ENCODE measurements at places on chromosomes 7 and 10.
A peak's percentile ranks its signal among the peaks of the same experiment; 100 is the strongest.

DNA sequence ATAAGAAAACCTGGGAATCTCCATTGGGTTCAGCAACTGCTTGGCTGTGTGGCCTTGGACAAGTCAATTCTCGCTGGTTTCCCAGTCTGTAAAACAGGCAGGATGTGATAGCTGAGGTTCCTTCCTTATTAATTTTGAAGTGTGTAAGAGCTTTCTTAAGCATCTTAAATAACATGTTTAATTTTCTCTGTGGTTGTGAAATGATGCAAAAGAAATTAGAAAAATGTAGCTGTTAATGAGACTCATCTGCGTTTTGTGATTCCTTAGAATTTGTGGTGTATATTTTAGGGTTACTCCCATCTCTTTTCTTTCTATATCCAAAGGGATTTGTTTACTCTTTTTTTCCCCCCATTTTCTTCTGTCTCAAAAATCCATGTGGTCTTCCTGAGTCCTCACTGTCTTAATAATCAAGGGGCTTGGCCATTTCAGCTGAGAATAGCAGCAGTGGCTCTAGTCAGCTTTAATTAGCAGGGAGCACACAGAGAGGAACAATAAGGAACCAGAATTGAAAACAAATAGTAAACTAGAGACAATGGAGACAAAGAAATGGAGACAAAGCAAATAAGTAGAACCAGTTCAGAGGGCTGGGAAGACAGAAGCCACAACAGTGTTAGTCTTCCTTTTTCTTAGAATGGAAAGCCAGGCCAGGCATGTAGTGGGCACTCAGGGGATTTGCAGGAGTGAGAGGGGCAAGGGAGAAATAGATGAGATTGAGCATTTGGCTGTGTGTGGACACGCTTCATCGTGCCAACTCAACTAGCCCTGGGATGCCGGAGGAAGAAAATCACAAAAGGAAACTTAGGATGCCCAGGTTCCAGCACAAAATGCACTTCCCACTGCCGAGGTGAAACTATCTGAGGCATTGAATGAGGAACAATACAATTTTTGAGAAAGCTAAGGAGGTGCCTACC, 93.9 kb downstream of the CHN2 start:
- DNase-seq, result no peak

GRCh38 chr7:2785071-2785500, 59.0 kb downstream of the GNA12 start:
- DNase-seq, result peak; percentile 87

DNA sequence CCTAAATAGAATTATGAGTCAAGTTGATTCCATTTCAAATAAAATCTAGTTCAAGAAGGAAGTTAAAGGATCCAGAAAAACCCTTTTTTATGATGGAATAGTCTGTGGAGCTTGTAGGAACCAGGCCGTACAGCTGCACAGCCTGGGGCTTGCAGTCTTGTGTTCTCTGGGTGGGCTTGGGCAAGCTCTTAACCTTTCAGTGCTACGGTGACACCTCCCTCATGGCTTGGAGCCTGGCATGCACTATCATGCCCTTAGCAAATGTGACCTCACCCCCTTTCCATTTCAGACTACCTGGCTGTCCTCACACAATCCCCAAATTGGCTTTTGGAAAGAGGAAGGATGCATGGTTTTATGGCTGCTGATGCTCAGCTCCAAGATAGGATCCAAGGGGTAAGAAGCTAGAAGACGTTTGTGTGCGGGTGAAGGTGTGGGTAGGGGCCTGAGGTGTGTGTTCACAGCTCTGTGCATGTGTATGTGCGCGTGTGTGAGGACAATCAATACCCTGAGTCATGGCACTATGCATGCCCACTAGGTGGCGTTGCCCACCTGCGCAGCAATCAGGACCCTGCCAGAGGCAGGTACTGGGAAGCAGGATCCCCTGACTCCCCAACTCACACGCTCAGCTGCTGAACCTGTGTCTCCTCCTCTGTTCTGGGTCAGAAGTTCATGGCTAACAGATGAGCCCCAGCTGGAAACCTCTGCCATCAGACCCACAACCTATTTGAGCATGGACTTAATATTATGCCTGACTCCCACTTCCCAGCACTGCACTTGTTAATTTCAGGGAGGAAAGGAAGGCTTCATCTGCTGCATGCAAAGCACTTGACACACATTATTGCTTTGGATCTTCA, 113.4 kb downstream of the PTPN20 start:
- DNase-seq, result peak; percentile 39

DNA sequence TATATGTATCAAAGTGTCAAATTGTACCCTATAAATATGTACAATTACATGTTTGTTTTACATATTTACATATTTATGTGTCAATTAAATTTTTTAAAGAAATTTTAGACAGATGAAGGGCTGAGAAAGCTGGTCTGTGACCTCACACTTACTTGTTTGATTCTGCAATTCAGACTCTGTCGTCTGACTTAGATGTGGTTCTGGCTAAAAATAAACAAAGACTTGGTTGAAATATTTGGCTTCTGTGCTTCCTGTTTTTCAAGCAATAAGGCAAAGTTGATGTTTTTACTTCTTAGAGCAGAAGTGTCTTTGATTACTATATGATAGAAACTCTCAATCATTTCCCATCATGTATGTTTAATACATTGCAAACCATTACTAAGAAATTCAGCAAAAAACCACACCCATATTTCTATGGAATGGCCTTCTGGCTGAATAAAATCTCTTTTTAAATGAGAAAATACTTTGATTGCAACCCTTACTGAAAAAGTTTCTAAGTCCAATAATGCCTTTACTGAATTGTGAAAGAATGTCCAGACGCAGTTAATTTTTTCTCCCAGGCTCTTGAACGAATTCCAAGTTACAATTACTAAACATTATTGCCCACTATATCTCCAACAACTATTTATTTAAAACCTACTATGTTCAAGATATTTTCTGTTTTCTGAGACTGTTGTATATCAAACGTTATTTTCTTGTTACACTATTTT, 59.5 kb upstream of the PRKG1 start:
- DNase-seq, result no peak

DNA sequence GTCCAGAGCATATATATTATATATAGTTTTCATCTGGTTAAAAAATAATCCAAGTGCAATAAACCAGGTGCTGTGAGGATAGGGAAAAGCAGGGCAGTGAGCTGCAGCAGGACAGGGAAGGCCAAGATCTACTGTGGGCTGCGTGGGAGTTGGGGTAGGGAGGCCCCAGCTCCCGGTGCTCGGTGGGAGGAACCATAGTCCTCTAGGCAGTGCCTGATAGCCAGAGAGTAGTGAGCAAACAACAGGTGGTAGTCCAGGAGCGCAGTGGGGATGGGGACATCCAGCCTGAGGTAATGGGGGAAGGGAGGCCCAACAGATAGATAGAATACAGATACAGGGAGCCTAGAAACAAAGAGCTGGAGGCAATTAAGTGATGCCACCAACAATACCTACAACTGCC, 4.1 kb upstream of the BMPR1A start:
- no peak for DNase-seq

GRCh38 chr10:89115876-89116627, 91.1 kb downstream of the CH25H start:
- no peak for DNase-seq

DNA sequence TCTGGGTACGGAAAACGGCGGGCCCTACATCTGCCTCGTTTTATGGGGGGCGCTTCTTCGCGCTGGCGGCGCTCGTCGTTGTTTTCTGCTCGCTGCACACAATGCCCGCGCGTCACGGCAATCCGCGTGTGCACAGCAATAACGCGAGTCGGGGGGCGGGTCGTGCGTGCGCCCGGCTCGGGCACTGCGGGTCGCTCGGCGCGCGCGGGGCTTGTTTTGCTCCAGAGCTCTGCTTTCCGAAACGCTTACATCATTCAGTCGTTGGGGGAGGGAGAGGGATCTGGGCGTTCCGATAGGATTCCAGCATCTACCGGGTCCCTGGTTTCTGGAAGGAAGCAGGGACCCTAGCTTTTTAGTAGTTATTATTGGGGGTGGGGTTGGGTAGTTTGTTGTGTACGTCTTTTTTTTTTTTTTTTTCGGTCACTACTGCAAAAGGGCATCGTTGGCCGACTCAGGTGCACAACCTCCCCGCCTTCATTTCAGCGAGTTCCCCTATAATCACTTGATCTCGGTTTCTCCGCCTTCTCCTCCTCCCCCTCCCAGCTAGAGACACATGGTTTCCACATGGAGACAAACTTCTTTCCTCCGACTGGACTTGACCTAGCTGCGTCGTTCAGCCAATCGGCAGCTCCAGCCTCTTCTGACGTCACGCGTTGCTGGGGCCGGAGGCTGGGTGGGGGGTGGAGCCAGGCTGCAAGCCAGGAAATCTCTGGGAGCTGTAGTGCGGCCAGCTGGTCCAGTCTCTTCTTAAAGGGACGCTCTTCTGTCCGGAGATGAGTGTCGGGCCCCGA, 3.5 kb downstream of the MXI1 start:
- DNase-seq, result peak; percentile 96

DNA sequence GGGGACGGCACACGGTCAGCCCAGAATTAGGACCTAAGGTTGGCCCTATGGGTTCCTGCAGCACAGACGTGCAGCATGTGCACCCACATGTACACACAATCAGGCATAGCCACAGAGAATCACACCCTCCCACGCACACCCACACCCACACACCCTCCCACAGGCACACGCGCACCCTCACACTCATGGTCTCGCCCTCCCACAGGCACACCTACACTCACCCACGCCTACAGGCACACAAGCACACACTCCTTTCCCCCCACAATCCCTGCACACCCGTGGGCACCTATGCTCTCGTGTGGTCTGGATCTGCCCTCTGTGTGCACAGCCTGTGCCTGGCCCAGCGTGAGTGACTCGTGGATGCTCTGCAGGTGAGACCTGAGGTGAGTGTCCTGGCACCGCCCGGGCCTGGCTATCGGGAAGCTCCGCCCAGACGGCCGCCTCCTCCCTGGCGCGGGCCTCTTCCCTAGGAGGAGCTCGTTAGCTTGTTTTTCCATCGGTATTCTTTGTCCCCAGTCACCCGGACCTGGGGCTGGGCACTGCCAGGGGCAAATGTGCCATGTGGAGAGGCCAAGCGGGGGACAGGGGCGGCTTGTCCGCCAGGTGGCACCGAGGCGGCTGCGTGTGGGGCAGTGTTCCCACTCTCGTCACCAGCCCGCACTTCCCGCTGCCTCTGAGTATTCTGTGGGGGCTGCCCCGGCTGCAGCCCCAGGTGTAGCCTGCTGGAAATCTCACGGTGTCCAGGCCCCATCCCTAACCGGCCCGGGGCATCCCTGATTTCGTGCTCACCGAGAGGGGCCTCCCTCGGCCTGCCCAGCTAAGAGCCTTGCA, 110.2 kb upstream of the FAM20C start:
- no peak for DNase-seq

DNA sequence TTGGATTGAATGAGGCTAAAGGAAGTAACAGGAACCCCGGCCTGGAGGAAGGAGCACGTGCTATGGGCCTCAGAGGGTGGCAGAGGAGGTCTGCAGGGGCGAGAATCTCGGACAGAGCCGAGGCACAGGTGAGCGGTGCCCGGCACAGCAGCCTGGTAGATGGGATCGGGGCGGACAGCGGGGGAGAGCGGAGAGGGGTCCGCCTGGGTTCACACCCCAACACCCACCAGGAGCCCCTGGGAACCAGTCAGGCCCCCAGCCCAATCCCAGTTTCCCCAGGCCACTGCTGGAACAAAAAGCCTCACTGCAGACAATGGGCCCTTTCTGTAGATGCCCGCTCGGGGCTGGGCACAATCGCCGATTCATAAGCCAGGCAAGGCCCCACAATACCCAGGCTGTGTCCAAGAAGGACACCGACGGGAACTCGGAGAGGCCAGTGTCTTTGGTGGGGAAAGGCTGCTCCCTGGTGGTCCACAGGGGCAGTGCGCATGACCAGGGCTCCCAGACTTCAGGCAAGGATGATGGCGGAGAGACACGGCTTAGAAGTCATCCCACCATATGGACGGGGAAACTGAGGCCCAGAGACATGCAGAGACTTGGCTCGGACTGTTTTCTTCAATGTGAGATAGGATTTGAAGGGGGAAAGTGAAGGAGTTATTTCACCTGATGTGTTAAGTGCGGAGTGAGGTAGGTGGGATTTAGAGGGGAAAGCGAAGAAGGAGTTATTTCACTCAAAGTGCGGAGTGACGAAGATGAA, 106.9 kb upstream of the GPR26 start:
- DNase-seq, result peak; percentile 16

- no peak for DNase-seq
These were observed 226.6 kb downstream of the ARHGAP12 start for GRCh38 chr10:31702005-31702404.

GRCh38 chr7:98266840-98267239, 14.6 kb upstream of the BRI3 start:
- no peak for DNase-seq

- peak; percentile 77 for DNase-seq
These were observed at the start of gene MYOF for GRCh38 chr10:93482145-93482834. MYOF (minus strand) TSS chr10:93482334; CDS start chr10:93482194, 140 bp downstream.

- no peak for DNase-seq
These were observed 74.2 kb upstream of the ZPBP start for GRCh38 chr7:50166997-50167965.

- DNase-seq, result no peak
These were observed 29.0 kb upstream of the WDFY4 start for GRCh38 chr10:48655411-48656240.

GRCh38 chr10:113732160-113732881, 19.2 kb upstream of the PLEKHS1 start:
- DNase-seq, result no peak

DNA sequence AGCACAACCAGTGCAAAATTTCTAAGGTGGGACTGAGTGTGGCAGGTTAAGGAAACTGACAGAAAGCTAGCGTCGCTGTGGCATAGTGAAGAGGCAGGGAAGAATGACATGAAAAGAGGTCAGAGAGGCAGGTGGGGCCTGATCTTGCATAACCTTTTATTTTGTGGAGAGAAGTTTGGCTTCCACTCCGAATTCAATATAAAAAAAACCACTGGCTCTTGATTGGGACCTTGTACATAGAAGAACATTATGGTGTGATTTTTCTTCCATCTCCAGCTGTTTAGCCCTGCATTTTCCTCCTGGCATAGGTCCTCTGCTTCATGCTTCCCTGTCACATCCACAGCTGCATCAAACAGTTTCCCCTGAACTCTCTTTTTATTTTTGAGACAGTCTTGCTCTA, 170.5 kb upstream of the MEOX2 start:
- no peak for DNase-seq

GRCh38 chr10:126380352-126381076, 7.8 kb downstream of the ADAM12 start:
- DNase-seq, result no peak

GRCh38 chr10:100229819-100230422, 525 bp upstream of the CHUK start:
- no peak for DNase-seq

- no peak for DNase-seq
These were observed 56.0 kb upstream of the MACROH2A2 start for GRCh38 chr10:69996611-69997010.

- DNase-seq, result no peak
These were observed 9.6 kb downstream of the EMX2 start for GRCh38 chr10:117552156-117552631.

DNA sequence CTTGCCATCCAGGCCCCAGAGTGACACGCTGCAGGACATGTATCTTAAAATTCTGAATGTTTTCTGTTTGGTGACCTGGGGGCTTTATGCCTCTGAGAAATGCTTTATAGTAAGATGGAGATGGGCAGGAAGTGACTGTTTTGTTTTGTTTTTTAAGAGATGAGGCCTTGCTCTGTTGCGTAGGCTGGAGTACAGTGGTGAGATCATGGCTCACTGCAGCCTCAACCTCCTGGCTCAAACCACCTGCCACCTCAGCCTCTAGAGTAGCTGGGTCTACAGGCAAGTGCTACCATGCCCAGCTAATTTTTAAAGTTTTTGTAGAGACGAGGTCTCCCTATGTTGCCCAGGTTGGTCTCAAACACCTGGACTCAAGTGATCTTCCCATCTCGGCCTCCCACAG, 20.6 kb downstream of the ZNF777 start:
- no peak for DNase-seq

GRCh38 chr10:26446258-26446657, 8.1 kb downstream of the APBB1IP start:
- DNase-seq, result no peak

- DNase-seq, result peak; percentile 1
These were observed 232.7 kb upstream of the TAC1 start for GRCh38 chr7:97499204-97499603.
